ENCODE measurements at places on chromosomes 13 and 19. TPM values are rescaled to one million over a fixed set of nuclear protein-coding genes. Genes with fewer than 3 reads are reported as not detected.

DNA sequence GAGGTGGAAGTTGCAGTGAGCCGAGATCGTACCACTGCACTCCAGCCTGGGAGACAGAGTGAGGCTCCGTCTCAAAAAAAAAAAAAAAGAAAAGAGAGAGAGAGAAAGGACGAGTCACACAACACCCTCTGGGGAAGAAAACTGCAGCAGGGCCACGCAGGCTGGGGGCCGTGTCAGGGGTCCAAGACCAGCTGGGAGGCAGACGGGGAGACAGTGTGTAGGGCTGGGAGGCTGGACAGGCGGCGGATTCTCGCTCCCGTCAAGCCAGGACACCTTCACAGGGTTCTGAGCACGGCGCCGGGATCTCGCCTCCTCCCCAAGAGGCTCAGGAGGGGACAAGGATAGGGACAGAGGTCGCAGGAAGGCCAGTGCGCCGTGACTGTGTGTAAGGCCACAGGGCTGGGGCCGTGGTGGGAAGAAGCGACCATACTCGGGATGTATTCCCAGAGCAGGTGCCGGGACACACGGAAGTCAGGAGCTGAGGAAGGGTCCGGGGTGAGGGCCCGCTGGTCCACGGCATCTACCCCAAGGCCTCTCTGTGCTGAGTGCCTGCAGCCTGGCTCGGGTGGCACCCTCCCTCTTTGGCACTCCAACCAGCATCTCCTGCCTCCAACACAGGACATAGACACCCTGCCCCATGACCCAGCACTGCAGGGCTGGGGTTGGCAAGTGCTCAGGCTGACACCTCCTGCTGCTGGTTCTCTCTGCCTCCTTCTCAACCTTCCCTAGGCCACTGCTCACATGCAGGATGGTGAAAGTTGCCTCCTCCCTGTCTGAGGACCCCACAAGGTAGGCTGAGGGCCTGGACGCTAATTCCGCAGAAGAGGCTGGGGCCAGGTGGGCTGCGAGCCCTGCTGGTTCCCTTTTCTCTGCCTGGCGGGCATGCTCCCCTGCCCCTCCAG lies 21.2 kb downstream of the ZNF787 start:
- DNase-seq: no peak
- no peaks in the 10 kb centered on the region for H3K27me3 ChIP-seq
- peaks cover 5% of the 10 kb centered on the region for H3K4me1 ChIP-seq
- H3K4me3 ChIP-seq: no peak overlapping the region
- peaks cover 9% of the 10 kb centered on the region for H3K36me3 ChIP-seq

GRCh38 chr13:44329909-44330545 lies 43.6 kb upstream of the SERP2 start:
- no peaks in the 10 kb centered on the region for H3K27me3 ChIP-seq
- no peaks in the 10 kb centered on the region for H3K4me1 ChIP-seq
- no peak overlapping the region for H3K27ac ChIP-seq
- no peaks in the 10 kb centered on the region for H3K36me3 ChIP-seq

- no peaks in the 10 kb centered on the region for H3K4me1 ChIP-seq
- H3K4me3 ChIP-seq: no peak overlapping the region
- no peak for DNase-seq
- no peak overlapping the region for H3K27ac ChIP-seq
- no peaks in the 10 kb centered on the region for H3K36me3 ChIP-seq
- H3K27me3 ChIP-seq: no peaks in the 10 kb centered on the region
Observed at GRCh38 chr19:4319067-4319718, 14.8 kb downstream of the FSD1 start.

GRCh38 chr13:26881154-26881553 lies 120.6 kb upstream of the GPR12 start:
- peaks cover 11% of the 10 kb centered on the region for H3K4me1 ChIP-seq
- H3K4me3 ChIP-seq: no peak overlapping the region
- H3K36me3 ChIP-seq: no peaks in the 10 kb centered on the region
- no peak overlapping the region for H3K27ac ChIP-seq
- peak; percentile 44 for DNase-seq

DNA sequence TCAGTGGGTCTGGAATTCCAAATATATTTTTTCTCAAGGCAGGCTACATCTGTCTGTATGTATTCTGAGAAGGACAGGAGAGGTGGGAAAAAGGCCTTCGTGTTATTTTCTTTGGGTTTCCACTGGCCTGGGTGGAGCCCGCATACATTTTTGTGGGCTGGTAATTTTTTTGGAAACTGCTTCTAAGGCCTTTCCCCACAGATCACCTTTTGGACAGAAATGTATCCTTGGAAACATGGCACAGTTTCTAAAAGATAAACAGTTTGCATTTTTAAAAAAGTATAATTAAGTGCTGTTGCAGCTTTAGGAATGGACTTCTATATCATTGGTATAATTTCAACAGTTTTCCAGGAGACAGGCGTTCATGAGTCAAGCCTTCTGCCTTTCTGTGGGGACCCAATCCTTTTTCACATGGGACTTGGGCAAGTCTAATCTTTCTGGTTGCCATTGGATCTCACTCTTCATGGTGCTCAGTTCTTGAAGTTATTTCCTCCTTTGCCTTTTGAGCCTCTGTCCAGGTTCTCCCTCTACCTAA lies 8.9 kb downstream of the RFX2 start:
- DNase-seq: no peak
- H3K4me3 ChIP-seq: no peak overlapping the region
- no peaks in the 10 kb centered on the region for H3K27me3 ChIP-seq
- no peaks in the 10 kb centered on the region for H3K36me3 ChIP-seq
- no peak overlapping the region for H3K27ac ChIP-seq
- H3K4me1 ChIP-seq: peaks cover 18% of the 10 kb centered on the region

- no peak for DNase-seq
- no peak overlapping the region for H3K27ac ChIP-seq
- no peaks in the 10 kb centered on the region for H3K36me3 ChIP-seq
- H3K4me1 ChIP-seq: no peaks in the 10 kb centered on the region
Observed at GRCh38 chr13:28744656-28745055, 25.9 kb upstream of the SLC46A3 start.

GRCh38 chr19:48442116-48443035 lies 3.4 kb upstream of the GRWD1 start:
- H3K36me3 ChIP-seq: no peaks in the 10 kb centered on the region
- H3K27me3 ChIP-seq: no peaks in the 10 kb centered on the region
- no peak overlapping the region for H3K4me3 ChIP-seq
- no peak for DNase-seq

DNA sequence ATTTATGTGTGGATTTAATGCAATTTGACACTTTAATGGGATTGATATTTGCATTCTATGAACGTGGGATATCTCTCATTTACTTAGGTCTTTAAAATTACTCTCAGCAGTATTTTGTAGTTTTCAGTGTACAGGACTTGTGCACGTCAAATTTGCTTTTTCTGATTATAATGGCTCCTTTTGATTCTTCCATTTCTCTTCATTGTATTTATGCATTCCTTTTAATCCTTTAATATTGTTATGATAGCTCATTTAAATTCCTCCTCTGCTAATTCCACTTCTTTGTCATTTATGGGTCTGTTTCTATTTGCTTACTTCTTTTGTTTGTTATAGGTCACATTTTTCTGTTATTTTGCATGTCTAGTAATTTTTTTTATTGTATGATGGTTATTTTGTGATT lies 226.6 kb downstream of the ATP8A2 start:
- no peak overlapping the region for H3K27ac ChIP-seq
- H3K27me3 ChIP-seq: no peaks in the 10 kb centered on the region
- no peak for DNase-seq
- H3K4me1 ChIP-seq: no peaks in the 10 kb centered on the region
- H3K36me3 ChIP-seq: no peaks in the 10 kb centered on the region

- no peak overlapping the region for H3K4me3 ChIP-seq
- no peak overlapping the region for H3K27ac ChIP-seq
- no peak for DNase-seq
- no peaks in the 10 kb centered on the region for H3K4me1 ChIP-seq
- H3K27me3 ChIP-seq: no peaks in the 10 kb centered on the region
Observed at GRCh38 chr19:47682939-47683338, 30.3 kb upstream of the EHD2 start.

DNA sequence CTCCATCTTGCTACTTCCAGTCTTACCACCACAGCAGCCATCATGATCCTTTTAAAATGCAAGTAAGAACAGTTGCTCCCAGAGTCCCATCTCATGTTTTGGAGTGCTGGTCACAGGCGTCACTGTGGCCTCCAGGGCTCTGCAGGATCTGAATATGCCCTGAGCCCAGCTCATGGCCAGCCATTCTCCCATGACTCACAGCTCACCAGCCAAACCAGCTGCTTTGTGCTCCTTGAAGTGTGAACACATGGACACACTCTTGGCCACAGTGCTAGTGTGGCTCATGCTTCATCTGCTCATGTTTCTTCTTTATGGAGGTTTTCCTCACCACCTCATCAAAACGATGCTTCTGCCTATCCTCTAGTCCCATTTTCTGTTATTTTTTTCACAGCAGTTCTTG lies 466.5 kb downstream of the UQCRFS1 start:
- DNase-seq: peak; percentile 20
- H3K4me3 ChIP-seq: no peak overlapping the region
- H3K36me3 ChIP-seq: no peaks in the 10 kb centered on the region
- no peaks in the 10 kb centered on the region for H3K4me1 ChIP-seq

- no peak for DNase-seq
- peaks cover 35% of the 10 kb centered on the region for H3K36me3 ChIP-seq
- peaks cover 9% of the 10 kb centered on the region for H3K4me1 ChIP-seq
Observed at GRCh38 chr13:102643656-102644055, 46.9 kb downstream of the TPP2 start.

DNA sequence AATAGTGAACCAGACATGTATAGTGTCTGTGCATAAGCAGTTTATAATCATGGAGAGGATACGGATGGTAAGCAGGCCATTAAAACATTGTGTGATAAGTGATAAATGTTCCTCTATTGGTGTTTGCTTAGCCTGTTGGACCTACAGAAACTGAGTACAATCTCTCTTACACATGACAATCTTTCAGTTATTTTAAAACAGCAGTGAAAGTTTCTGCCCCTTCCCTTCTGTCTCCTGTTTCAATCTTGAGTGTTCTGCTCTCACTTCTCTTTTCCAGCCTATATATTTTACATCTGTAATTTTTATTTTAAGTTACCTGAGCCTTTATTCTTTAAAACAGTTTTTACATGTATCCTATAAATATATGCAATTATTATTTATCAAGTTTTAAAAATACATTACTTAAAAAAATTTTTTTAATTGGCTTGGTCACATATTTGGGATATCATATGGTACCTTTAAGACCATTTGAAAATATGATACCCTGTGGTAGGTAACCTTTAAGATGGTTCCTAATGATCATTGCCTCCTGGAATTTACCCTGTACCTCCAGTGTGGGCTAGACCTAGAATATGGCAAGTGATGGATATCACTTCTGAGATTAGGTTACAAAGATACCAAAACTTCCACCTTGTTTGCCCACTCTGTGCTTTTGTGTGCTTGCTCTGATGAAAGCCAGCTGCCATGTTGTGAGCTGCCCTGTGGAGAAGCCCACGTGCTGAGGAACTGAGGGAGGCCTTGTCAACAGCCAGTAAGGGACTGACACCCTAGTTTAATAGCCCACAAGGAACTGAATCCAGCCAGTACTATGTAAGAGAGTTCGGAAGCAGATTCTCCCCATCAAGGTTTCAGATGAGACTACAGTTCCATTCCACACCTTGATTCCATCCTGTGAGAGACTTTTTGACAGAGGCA lies 99.3 kb downstream of the DHRS12 start:
- no peaks in the 10 kb centered on the region for H3K4me1 ChIP-seq
- DNase-seq: no peak
- H3K36me3 ChIP-seq: no peaks in the 10 kb centered on the region
- H3K4me3 ChIP-seq: no peak overlapping the region

- H3K4me1 ChIP-seq: no peaks in the 10 kb centered on the region
- H3K4me3 ChIP-seq: no peak overlapping the region
- H3K27me3 ChIP-seq: no peaks in the 10 kb centered on the region
Observed at GRCh38 chr19:44615863-44616247, 2.5 kb downstream of the IGSF23 start.

The CTU1 gene
- total RNA-seq: 8.0 TPM

The TLE6 gene
- total RNA-seq: 2.4 TPM

The PHLDB3 gene
- 4.4 TPM for total RNA-seq

The SULT2A1 gene
- not detected for total RNA-seq

The TSC22D1 gene
- total RNA-seq: 87.2 TPM

The SIGLEC5 gene
- not detected for total RNA-seq
